GOT3 (cell line): ENCODE measurements at places on chromosomes 5 and 9.

DNA sequence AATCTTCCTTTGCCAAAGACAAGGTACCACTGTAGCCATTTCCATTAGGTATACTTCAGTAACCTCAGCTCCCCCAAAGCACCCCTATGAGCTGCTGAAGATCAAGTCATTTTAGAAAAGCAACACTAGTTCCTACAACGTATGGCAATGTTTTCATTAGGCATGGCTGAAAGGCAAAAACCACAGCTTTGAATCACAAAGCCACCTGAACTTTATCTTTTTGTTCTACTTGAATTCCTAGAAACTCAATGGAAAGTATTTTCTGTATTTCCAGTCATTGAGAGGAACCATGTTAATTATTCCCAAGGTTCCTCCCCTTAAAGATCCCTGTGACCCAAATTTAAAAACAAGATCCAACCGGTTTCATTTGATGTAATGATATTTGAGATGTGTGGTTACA lies 152.1 kb downstream of the EFNA5 start:
- DNase-seq = no peak

DNA sequence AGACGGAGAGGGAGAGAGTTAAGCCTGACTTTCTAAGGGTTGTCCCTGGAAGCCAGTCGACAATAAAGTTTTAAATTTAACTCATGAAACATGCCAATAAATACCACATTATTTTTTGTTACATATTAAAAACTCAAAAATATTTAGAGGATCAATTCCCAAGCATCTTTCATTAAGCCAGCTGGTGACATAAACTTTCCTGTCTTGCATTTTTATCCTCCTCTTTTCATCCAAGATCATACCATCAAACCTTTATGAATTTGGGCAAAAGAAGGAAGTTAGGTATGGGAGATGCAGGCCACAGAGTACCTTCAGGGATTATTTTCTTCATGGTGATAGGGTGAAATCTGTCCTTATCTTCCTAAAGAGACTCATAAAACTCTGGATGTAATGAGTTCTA lies 178.3 kb upstream of the FBXL17 start:
- DNase-seq = no peak

GRCh38 chr9:128497824-128498610 lies 6.5 kb upstream of the GLE1 start:
- no peak for DNase-seq

DNA sequence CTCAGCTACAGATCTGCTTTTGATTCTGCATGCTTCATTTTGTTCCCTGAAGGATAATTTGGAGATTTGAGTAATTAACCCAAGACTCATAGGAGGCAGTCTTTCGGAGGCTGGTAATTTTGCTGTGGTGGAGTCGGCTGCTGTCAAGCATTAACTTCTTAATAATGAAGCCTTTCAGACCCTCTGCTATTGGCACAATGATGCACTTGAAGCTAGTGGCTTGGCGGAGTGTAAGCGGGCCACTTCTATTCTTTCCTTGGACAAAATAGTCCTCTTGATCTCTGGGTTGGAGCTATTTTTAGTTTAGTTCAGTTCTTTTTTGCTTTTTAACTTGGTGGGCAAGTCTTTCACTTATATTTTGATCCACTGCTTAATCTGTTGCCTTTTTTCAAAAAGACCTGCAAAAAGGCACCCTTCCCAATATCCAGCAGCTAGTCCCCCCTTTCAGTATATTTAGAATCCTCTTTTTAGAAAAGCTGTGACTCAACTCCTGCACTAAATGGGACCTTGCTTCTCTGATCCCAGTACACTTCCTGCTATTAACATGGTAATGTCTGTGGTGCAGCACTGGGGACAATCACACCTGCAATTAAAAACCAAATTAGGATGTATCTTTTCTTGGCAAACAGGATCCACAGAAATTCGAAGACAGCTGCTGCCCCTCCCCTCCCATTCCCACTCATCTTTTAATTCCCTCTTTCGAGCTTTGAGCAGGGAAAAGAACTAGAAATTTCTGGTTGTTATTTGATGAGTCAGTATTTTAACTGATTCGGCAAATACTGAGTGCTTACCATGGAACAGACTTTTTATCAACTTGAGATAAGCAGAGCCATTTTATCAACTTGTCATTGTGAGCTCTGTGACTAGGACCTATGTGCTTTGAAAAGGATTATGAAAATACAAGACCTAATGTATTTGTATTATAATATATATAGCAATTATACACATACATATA lies 169.4 kb upstream of the ANKRD55 start:
- DNase-seq = no peak
